Kasumi-1 (cell line): ENCODE measurements at places on chromosomes 12 and 14.
A peak's percentile ranks its signal among the peaks of the same experiment; 100 is the strongest.

DNA sequence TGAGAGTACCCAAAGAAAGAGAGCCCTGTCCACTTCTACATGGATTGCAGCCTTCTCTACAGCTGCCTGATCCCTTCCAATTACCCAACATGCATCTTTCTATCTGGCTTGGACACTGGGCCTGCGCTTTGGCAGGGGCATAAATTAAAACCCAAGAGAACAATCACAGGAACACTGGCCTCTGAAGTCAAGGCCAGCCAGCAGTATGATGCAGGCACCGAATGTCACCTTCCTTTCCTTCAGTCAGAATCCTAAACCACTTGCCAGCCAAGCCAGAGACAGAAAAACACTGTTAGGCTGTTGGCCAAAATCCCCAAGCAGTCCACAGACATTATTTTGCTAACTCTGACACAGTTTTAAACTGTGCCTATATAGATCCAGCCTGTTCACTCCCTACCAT is 113.7 kb downstream of the DUSP6 start:
- DNase-seq, result no peak

GRCh38 chr14:26589925-26590324 is 7.9 kb downstream of the NOVA1 start:
- no peak for DNase-seq

DNA sequence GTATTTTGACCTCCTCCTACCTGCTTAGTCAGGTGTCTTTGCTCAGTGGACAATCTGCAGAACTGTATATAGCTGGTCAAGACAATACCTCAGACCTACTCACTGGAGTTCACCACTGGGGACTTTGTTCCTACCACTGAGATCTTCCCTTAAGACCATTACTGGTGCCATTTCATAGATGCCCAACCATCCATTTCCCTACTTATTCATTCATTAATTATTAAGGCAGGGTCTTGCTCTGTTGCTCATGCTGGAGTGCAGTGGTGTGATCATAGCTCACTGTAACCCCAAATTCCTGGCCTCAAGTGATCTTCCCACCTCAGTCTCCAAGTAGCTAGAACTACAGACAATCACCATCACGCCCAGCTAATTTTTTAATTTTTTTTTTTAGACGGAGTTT is 22.8 kb upstream of the CRADD start:
- DNase-seq, result no peak

- DNase-seq, result no peak
Measured at GRCh38 chr12:1173781-1174617, 183.0 kb downstream of the ERC1 start.

DNA sequence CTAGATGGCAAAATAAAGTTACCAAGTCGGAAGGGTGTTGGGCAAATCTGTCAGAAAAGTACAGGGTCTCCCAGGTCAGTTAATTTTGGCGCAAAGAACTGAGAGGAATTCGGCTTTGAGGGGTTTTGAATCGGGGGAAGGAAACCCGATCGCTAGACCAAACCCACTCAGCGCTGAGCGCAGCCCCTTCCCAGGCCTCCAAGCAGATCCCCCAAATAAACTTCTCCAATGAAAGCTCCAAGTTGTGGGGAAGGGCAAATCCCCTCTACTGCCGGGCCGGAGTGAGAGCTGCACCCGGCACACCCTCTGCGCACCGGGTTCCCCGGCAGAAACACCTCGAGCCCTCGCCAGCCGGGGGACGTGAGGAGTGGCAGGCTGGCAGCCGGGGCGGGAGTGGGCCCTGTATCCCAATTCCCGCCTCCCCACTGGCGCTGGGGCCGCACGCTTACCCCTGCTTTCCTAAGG is 441 bp downstream of the E2F7 start:
- peak; percentile 30 for DNase-seq

GRCh38 chr14:76153919-76154318 is 2.2 kb downstream of the GPATCH2L start:
- DNase-seq, result no peak

DNA sequence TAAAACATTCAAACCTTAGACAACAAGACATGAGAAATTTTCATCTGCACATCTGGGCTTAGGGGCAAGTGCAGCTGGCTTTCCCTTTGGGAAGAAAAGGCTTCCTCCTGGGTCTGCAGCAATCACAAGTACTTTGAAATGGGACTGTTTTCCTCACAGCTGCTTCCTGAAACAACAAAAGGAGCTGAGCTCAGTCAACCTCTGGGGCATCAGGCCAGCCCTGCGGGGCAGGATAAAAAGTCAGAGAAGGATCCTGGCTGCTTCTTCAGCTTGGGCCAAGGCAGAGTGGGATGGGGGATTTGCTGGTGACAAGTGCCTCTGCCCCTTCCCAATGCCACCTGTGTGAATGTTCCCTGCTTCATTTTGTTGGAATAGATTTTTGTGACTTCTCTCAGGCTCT is 16.2 kb upstream of the SDR39U1 start:
- no peak for DNase-seq

DNA sequence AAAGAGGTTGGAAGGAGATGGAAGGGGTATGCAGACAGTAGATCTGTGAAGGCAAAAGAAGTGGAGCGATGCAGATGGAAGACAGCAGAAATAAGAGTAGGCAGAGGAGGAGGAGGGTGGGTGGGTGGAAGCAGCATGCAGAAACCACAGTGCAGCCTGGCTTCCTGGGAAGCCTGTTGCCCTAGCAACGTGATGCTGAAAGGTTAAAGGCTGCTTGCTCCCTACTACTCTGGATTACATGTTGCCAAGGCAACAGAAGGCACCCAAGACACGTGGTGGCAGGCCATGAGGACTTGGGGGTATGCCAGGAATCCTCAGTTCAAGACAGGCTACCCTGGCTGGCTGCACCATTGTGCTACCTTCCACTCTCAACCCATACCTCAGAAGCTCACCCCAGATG is 129.6 kb downstream of the GRIN2B start:
- no peak for DNase-seq

DNA sequence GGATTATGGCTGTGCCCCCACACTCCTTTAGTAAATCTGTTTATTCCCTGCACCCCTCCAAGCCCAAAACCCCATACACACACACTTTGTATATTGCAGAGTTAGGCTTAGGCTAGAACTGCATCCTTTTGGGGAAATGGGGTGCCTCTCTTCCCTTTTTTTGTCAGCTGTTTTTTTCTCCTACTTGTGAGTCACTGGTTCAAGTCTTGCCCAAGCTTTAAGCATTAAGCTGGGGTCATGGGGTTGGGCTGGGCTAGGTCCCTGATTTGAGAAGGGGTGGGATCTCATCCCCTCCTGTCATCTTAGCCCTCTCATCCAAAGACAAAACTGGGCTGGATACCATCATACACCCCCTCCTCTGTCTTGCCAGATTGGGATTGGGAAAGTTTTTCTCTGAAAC is 1.6 kb downstream of the LRP1 start:
- peak; percentile 21 for DNase-seq

GRCh38 chr12:69044887-69045286 is 111.9 kb upstream of the CPM start:
- no peak for DNase-seq

GRCh38 chr12:81953541-81953940 is 194.4 kb upstream of the PPFIA2 start:
- no peak for DNase-seq

DNA sequence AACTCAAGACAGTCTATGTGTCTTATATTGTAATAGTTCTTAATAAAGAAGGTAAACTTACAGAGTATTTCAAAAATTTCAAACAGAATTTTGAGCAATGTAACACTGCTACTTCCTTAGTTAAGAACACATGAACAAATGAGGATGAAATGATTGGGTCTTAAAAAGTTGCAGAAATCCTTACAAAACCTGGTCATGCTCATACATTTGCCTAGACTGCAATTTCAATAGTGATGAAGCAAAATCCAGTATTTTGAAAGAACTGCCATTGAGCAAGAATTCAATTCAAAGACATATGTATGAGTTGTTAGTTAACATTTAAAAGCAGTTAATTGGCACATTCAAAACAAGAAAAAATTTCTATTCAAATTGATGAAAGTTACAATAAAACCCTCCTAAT is 17.8 kb upstream of the HIF1A start:
- no peak for DNase-seq

- no peak for DNase-seq
Measured at GRCh38 chr12:52837781-52838608, 3.9 kb upstream of the KRT79 start.

DNA sequence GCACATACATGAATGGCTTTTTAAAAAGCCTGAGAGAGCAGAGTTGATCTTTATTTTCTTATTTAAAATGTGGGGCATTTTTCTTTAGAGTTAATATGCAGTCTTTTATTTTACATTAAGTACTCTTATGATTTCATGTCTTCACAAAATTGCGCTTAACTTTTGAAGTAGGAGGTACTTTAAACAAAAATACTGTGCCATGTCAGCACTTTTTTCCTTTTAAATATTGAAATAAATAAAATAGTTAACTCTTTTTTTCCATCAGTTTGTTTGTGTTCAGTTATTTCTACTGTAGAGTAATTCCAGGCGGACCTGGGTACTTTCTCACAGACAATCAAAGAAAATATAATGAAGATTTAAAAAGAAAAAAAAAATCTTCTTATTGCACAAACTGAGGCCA is 231.7 kb downstream of the DPF3 start:
- DNase-seq, result no peak

DNA sequence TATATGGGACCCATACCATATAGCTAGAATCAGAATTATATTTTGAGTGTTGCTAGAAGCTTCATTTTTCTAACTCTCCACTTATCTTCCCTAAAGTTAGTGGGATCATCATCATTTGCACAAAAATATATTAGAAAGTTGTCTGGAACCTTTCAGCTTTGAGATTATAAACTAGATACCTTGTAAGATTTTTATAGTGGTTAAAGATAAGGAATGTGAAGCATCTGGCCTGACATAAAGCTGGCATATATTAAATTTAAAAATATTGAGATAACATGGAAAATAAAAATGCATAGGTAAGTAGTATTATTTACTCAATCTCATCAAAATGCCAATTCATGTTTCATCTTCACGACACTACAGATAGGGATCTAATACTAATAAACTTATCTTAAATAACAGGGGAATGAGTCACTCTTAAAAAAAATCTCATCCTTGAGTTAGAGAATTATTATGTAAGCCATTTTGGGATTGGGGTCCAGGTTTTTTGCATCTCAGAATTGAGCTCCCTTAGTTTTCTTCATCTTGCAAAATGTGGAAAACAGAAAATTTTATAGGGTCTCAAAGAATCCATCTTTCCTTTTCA is 318.5 kb downstream of the KCNC2 start:
- DNase-seq, result no peak

DNA sequence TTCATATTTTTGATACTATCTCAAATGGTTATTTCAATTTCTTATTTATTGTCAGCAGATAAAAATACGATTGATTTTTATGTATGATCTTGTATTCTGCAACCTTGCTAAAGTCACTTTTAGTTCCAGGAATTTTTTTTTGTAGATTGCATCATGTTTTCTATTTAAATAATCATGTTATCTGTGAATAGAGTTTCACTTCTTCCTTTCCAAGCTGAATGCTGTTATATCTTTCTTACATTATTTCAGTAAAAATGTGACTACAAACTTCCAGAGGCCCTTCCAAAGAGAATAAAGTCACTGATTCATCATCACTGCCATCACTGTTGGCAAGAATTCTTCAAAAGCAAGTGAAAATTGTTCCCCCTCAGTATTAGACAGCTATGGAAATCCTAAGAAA is 104.7 kb upstream of the RAP1B start:
- no peak for DNase-seq

DNA sequence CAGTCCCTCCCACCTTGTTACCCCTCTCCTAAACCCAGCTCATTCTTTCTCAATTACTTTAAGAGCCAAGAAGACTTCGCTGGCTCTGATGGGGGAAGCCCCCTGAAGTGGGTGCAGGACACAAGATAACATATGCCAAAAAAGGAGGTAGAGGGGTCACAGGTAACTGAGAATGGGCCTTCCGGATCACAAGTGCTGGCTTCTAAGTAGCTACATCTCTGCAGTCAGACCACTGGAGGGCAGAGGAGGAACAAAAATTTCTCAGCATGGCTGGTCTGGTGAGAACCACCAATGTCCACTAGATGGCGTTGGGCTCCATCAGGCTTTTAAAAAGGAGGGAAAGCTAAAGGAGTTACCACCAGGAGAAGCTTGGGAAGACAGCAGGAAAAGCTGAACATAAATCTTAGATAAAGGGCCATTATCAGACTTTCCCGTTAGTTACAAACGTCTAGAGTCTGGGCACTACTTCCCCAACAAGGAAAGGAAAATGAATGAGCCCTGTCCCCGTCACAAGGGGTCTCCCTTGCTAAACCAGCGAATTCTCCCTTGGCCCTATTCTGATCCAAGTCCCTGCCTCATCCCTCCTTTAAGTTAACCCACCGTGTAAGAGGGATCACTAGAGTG is 11.6 kb upstream of the CDH24 start:
- no peak for DNase-seq

DNA sequence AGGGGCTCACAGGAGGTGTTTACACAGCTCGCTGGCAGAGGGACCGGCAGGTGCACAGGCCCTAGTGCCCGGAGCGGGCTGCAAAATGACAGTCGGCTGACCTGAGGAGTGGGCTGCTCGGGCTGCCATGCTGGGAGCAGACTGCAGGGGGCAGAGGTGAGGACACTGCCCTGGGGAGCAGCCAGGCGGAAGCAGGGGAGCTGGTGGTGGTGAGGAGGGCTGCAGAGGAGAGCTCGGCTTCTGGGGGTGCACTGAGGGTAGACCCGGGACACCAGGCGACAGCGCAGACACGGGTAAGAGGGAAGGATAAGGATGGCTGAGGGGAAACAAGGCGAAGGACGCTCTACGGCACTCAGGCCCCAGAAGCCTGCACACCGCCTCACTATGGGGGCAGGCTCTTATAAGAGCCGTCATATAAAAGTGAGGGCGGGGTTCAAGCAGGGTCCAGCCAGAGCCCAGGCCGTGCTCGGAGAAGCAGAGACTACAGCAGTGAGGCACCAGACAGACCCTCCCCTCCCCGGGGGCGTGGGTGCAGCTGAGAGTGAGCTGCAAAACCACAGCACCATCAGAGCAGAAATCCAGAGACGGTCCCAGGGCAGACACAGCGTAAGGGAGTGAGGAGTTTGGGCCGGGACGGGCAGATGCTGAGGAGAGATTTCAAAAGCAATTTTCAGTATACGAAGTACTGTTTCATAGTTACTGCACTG is 62.5 kb downstream of the CCDC88C start:
- DNase-seq, result no peak

- DNase-seq, result no peak
Measured at GRCh38 chr12:106519607-106520021, 63.2 kb upstream of the RFX4 start.

DNA sequence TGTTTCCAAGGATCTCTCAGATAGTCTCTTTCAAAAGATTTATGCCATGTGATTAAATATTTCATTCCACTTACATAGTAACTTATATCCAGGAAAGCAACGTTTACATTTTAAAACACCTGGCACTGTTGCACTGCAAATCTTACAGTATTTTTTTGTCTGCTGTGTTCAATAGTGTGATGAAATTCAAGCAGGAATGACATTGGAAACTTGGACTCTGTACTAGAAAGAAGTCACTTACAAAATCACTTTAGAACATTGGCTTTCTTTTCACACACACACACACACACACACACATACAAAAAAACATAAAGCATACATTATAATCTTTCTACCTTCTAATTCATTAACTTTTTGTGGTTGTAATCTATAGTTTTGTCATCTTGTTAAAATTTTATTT is 66.2 kb upstream of the USP15 start:
- DNase-seq, result no peak
